ENCODE measurements at places on chromosomes 16 and 17.

GRCh38 chr17:10758062-10758461 is 28.2 kb upstream of the TMEM220 start:
- H3K27me3 ChIP-seq, result no peaks in the 10 kb centered on the region
- H3K4me1 ChIP-seq, result no peaks in the 10 kb centered on the region
- no peak overlapping the region for H3K4me3 ChIP-seq
- H3K36me3 ChIP-seq, result no peaks in the 10 kb centered on the region
- peak; percentile 37 for DNase-seq

DNA sequence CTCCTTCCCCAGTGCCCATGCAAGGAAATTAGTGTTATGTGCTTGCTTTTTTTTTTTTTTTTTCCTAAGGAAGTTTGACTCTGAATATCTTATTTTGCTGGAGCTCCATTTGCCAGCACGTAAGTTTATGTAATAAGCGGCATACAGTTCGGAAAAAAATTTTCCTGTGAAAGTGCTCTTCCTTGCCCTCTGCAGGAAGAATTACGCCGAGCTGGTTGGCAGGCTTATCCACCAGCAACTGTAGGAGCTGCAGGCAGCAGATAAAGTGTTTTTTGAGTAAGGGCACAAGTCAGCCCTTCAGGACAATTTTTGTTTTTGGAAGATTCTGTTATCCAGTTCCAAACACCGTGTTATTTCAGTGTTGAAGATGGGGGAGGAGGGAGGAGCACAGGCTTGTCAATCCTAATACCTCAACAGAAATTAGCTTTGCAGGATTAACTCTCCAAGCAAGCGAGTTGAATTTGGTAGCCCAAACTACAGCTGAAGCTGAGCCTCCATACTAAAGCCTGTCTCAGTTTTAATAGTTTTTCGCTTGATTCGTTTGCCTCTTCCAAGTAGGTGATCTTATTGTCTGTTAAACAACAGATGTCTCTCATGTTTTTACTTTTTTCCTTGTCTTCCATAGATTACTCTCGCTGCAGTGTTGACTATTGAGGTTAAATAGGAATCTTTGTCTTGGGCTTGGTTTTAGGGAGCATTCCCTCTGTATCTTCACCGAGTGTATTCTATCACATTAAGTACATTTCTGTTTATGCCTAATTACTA is 1.1 kb downstream of the SPECC1 start:
- no peak overlapping the region for H3K27ac ChIP-seq
- H3K36me3 ChIP-seq, result no peaks in the 10 kb centered on the region
- H3K4me3 ChIP-seq, result peak overlapping the region; percentile 78
- H3K27me3 ChIP-seq, result peaks cover 51% of the 10 kb centered on the region
- DNase-seq, result peak; percentile 80
- no peaks in the 10 kb centered on the region for H3K4me1 ChIP-seq

- no peak overlapping the region for H3K4me3 ChIP-seq
- peak; percentile 34 for DNase-seq
Observed at GRCh38 chr17:83026311-83026811, 53.0 kb upstream of the METRNL start.

GRCh38 chr16:67269766-67270165 is 9.6 kb upstream of the PLEKHG4 start:
- no peaks in the 10 kb centered on the region for H3K27me3 ChIP-seq
- peaks cover 27% of the 10 kb centered on the region for H3K36me3 ChIP-seq
- H3K4me3 ChIP-seq, result no peak overlapping the region
- DNase-seq, result peak; percentile 65
- no peak overlapping the region for H3K27ac ChIP-seq

DNA sequence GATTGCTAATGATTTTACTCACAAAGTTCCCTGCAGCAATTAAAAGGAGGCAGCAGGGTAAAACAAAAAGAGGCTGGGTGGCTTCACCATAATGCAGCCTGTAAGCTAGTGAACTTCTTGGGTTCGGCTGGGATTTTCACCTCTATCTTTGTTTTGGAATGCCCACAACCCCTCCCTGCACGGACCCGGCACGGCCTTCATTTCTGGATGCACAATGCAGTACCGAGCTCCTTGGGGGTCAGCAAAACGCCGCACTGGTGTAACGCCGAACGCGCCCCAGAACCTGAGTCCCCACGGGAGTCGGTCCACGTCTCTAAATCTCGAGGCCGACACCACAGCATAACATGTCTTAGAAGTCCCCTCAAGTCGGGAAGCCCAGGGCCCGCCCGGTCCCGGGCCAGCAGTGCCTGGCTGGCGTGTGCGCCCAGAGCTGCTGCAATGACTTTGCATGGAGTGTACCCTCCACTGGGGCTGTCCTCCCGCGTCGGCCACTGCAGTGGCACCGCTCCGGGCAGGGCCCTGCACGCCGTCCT is 759 bp downstream of the UBE2O start:
- H3K4me1 ChIP-seq, result no peaks in the 10 kb centered on the region
- DNase-seq, result no peak
- peak overlapping the region; percentile 63 for H3K27ac ChIP-seq
- peak overlapping the region; percentile 95 for H3K4me3 ChIP-seq

Measured in endodermal cell (in vitro differentiated cells).